ENCODE measurements at places on chromosomes 7 and 10. TPM values are rescaled to one million over a fixed set of nuclear protein-coding genes. Genes with fewer than 3 reads are reported as not detected.

DNA sequence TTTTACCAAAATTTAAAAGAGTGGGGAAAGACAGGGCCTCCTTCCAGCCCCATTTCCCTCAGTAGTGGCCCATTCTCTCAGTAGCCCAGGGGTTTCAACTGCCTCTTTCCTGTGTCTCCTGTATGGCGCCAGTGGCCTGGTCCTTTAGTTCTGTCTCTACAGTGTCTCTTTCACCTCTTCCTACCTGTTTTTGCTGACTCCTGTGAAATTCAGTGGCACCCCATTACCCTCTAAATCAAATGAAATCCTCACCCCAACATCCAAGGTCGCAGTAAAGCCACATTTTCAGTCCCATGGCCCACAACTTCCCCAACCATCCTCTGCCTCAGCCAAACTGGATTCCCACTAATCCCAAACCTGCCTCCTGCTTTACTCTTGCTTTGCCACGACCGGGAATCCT lies 200.7 kb downstream of the IPMK start:
- DNase-seq = no peak

- peak; percentile 65 for DNase-seq
Observed at GRCh38 chr10:102610441-102610887, 33.8 kb upstream of the TRIM8 start.

GRCh38 chr7:30003098-30003497 lies 13.5 kb upstream of the SCRN1 start:
- no peak for DNase-seq

DNA sequence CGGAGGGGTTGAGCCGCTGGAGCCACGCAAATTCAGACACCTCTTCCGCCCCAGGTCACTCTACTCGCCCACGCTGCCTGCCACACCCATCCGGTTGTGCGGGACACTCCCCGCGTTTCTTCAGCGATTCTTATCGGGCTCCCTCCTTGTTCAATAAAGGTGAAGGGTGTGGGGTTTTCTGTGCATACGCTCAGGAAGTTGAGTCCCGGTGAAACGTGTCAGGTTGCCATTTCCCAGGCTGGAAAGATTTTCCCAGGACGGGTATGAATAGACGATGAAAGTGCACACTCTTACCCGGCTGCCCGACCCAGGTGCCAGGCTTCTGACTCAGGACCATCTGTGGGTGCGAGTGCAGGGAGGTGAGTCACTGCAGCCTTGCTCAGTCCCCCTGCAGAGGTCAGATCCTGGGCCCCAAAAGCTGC lies 22.0 kb downstream of the KLF6 start:
- DNase-seq = peak; percentile 95

GRCh38 chr10:71811351-71811750 lies 38.0 kb upstream of the VSIR start:
- DNase-seq = no peak

GRCh38 chr10:6957851-6958250 lies 377.8 kb upstream of the PRKCQ start:
- no peak for DNase-seq

DNA sequence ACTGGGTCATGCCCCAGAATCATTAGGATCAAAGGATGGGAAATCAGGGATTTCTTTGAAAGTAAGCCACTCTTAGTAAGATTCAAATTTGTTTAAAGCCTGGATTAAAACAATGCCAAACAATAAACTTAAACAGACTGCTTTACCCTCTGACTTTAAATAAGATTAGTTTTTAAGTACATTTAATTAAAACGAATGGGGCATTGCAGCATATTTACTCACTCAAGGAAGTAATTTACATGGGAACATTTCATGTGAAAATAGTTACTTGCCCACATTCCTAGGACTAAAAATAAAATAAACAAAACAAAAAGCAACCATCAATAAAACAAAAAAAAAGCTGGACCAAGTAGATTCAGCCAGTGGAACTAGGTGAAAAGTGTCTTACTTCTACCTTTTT lies 7.8 kb downstream of the ABLIM1 start:
- DNase-seq = peak; percentile 89

GRCh38 chr7:36667007-36667745 lies 57.1 kb downstream of the AOAH start:
- DNase-seq = no peak

- DNase-seq = no peak
Observed at GRCh38 chr7:55336540-55336939, 28.6 kb upstream of the LANCL2 start.

GRCh38 chr7:116809636-116810266 lies 52.6 kb upstream of the CAPZA2 start:
- peak; percentile 88 for DNase-seq

DNA sequence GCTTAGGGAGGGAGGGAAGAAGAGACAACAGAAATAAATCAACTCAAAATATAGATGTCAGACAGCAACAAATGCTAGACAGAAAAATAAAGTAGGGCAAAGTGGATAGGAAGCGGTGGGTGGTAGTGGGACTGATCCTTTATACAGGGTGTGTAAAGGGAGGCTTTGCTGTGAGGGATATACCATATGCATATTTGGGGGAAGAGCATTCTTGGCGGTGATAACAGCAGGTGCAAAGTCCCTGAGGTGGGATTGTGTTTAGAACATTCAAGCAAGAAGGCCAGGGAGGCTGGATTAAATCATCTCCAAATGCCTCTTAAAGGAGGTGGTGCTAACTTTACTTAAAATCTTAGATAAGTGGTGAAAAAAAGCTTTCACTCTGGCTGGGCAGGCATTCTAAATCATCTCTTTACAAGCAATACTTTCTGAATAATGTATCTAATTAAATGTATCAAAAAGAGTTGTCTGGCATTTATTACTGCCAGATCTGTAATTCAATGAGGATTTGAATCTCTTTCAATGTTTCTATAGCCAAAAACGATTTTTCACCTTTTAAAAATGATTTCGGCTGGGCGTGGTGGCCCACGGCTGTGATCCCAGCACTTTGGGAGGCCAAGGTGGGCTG lies 9.4 kb upstream of the AKR1B15 start:
- no peak for DNase-seq

- no peak for DNase-seq
Observed at GRCh38 chr7:130611218-130611617, 57.3 kb downstream of the COPG2 start.

DNA sequence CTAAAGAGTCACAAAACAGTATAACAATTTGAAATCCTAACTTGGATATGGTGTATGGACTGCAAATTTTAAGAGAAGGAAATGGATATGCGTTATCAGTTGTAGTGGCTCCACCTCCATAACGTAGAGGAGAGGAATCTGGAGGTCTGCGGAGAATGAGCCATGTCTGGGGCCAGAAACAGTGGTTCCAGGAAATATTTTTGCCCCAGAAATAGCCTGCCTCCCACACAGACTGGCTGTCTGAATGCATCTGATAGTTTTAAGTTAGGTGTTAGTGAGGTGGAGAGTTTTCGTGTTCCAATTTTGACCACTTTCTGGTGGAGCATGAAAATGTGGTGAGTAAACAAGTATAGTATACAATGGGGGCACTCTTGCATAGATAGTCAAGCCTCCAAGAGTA lies 1.6 kb downstream of the PHTF2 start:
- DNase-seq = no peak

- no peak for DNase-seq
Observed at GRCh38 chr7:11613292-11613930, 218.6 kb downstream of the THSD7A start.

DNA sequence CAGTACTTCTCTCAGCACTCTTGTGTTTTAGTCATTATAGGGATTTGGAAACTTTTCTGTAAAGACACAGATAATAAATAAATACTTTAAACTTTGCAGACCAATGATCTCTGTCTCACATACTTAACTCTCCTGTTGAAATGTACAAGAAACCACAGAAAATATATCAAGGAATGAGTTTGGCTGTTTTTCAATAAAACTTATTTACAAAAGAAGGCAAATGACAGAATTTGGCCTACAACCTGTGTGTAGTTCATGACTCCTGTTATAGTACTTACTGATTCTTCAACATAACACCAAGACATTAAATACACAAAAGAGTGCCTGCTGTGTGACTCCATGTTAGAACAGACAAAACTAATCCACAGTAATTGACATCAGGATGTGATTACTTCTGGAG lies 510.0 kb upstream of the PHF14 start:
- DNase-seq = no peak

- DNase-seq = peak; percentile 91
Observed at GRCh38 chr7:24825931-24826661, 68.8 kb upstream of the GSDME start.

DNA sequence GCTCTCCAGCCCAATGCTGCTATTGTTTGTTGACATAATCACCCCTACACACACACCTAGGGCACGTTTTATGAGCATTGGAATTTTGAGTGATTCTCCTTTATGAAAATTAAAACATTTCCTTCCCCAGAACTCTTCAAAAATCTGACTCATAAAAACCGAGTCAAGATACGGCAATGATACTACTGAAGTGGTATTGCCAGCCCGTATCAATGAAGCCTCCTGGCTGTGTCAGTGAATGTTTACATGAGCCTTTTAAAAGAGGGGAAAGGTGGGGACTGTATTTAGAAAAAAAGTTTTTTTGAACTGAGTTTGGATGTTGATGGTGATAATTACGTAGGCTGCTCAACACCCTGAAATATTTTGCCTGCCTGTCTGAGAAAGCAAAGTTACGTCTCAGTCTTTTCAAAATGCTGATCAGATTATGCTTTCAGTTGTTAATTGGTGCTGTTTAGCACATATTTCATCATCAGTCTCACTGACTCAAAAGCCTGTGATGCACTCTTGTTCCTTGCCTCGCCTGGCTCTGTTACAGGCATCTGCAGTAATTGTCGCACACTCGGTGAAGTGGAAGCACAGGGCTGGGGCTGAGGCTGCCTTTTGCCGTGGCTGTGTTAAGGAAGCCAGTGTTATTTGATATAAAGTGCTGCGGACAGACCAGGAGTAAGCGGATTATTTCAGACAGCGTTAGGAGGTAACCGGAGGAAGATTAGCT lies 157.4 kb upstream of the TCF7L2 start:
- DNase-seq = peak; percentile 52

GRCh38 chr7:105990727-105991453 lies 27.8 kb downstream of the CDHR3 start:
- no peak for DNase-seq

DNA sequence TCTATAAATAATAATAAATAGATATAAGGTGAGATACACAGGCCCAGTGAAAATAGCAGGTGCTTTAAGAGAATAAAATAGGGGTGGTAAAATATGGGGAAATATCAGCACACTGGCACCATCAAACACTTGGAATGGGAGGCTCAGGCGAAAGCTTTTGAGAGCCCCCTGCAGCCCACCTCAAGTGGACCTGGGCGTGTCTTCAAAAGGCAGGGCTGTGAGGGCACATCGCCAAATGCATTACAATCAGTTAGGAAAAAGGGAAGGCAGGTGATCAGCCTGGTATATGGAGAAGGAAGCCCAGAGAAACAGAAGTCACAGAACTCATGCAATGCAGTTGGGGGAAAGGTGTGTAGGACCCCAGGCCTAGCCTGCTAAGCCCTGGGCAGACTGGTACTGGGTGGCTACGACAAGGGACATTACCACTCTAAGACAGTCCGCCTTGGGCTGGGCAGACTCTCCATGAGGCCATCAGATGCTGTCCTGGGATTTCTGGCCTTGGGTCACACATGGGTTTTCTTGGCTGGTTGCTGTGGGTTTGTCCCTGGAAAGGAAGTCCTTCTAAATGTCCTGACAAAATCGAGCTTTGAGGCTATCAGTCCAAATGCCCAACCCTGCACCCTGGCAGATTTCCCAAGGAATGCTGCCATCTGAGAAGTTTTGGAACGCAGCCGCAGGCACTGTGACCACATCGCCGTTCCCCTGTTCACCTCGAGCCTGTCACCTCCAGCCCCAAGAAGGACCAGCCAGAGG lies 330.6 kb downstream of the GRID1 start:
- DNase-seq = no peak

GRCh38 chr10:28839600-28840007 lies 162.3 kb downstream of the BAMBI start:
- peak; percentile 46 for DNase-seq

C10orf62 gene
- total RNA-seq = 0.35 TPM

FOXP2 gene
- total RNA-seq = 1.9 TPM

GIMAP4 gene
- not detected for total RNA-seq

ADAM12 gene
- 19.4 TPM for total RNA-seq

FZD1 gene
- 20.6 TPM for total RNA-seq

GTF2I gene
- total RNA-seq = 399 TPM

JAZF1 gene
- total RNA-seq = 4.3 TPM

All from renal cortical epithelial cell (primary cell).